ENCODE measurements at places on chromosomes 3 and 15.

- peak; percentile 63 for DNase-seq
These were observed 27.5 kb upstream of the MASP1 start for GRCh38 chr3:187318819-187319616.

GRCh38 chr3:184381261-184382224 is 1.7 kb downstream of the CHRD start:
- no peak for DNase-seq

DNA sequence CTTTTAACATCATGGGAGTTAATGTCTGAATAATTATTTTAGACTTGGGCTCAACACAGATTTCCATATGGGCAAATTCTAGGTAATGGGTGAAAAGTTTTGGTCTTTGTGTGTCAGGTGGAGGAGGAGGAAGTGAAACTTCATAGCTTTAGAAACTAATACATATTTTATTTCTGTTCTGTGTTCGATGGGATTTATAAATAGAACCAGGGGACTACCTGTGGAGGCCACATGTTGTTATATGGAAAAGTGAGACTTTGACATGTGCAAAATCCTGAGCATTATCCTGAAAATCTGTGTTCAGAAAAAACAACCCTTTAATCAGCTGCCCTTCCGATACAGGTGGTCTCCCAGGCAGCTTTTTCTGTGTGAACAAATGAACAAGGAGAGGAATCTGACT is 209.5 kb downstream of the SOX2 start:
- DNase-seq = no peak

- DNase-seq = no peak
These were observed 114.3 kb upstream of the ARHGEF3 start for GRCh38 chr3:56915966-56916586.

GRCh38 chr15:29935296-29936004 is 113.2 kb upstream of the TJP1 start:
- DNase-seq = no peak

- peak; percentile 86 for DNase-seq
These were observed 866.1 kb downstream of the NSUN3 start for GRCh38 chr3:94928921-94929320.

DNA sequence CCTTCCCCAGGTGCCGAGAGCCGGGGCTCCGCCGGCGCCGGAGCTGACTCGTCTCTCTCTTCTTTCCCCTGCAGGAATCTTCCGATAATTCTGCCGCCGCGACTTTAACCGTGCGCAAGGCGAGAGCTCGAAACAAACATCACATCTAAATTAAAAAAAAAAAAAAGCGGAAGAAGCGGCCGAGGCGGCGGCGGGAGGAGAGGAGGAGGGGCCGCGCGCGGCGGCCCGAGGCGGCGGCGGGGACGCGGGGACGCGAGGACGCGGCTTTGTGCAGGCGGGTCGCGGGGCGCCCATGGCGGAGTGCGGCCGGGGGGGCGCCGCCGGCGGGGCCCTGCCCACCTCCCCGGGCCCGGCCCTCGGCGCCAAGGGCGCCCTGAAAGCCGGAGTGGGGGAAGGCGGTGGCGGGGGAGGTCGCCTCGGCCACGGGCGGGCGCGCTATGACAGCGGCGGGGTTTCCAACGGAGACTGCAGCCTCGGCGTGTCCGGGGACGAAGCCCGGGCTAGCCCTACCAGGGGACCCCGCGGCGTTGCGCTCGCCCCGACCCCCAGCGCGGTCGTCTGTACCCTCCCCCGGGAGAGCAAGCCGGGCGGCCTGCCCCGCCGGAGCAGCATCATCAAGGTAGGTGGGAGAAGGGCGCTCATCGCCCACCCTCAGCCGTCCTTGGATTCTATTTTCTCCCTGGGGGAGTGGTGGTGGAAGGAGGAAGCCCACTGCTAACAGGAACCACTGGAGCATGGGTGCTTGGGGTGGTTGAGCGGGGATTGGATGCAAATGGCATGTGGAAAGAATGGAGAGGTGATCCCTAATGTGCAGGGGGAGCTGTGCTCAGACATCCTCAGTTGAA is at the start of gene PLCL2:
TSS of gene PLCL2 (plus strand) at position 208 of the 845 bp plus-strand sequence. CDS start at position 293, 85 bp downstream.
- DNase-seq = peak; percentile 66

DNA sequence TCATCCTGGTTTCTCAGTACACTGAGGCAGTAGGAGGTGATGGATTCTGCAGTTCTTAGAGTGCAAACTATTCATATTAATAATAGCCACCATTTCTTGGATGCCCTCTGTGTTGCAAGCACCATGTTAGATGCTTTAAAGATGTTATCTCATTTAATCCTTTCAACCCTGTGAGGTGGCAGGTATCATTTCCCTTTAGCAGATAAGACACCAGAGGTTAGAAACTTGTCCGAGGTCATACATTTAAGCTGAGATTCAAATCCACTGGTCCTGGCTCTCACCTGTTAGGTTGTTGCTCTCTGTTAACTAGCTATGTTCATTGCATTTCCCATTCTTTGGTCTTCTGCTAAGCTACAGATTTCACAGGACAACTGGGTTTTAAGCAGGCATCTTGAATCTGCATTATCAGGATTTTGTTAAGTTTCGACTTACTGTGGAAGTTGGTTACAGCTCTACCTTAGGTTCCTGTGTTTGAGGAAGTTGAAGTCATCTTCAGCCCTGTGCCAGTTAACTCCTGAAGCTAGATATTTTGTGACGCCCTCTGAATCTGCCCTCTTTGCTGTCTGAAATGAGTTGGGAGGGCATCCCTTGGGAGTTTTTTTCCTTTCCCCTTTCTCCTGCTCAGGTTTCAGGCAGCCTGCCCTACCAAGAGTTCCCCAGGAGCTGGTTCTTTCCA is 6.4 kb downstream of the PDE8A start:
- DNase-seq = no peak

DNA sequence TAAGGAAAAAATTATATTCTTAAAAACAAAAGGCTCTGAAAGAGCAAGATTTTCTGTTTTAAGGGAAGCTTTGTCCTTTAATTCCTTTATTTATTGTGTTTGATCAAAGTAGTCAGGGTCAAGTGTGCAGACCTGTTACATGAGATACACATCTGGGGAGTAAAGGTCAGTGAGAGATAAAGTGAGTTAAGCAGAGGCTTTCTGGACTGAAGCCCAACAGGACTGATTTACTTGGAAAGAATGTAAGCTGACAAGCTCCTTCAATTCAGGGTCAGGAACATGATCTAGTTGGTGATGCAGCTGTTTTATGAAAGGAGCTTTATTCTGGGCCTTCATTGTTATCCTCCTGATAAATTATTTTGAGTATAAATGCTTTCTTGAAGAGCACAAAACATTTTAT is 20.7 kb upstream of the OTOL1 start:
- peak; percentile 63 for DNase-seq

DNA sequence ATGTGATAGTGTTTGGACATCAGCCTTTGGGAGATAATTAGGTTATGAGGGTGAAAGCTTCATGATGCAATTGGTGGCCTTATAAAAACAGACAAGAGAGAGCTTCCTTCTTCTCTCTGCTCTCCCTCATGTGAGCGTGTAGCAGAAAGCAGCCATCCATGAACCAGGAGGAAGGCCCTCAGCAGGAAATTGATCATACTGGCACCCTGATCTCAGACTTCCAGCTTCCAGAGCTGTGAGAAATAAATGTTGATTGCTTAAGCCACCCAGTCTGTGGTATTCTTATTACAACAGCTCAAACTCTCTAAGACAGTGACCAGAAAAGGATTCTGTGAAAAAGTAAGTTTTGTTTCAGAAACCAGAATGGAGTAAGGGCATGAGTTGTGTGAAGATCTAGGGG is 13.3 kb downstream of the STAC start:
- no peak for DNase-seq
